AG04450 (cell line): ENCODE measurements at places on chromosomes 3 and 15. TPM values are rescaled to one million over a fixed set of nuclear protein-coding genes. Genes with fewer than 3 reads are reported as not detected.

P2RY1 gene
- 0.04 and 0.09 TPM in 2 replicates for polyA plus RNA-seq

GRCh38 chr3:14145236-14145635 lies 20.4 kb downstream of the TMEM43 start:
- no peak for DNase-seq

- DNase-seq = no peak
Observed at GRCh38 chr3:33026267-33026666, 70.7 kb downstream of the GLB1 start.

GRCh38 chr3:24303057-24303754 lies 191.4 kb downstream of the THRB start:
- DNase-seq = no peak

NGRN gene
- polyA plus RNA-seq = 77.6 and 81.8 TPM in 2 replicates

CRYGS gene
- 1.6 and 2.0 TPM in 2 replicates for polyA plus RNA-seq
